ENCODE measurements at places on chromosomes 3 and 15.

GRCh38 chr3:45592830-45593707 lies 1.5 kb upstream of the LIMD1 start:
- peak; percentile 78 for DNase-seq

GRCh38 chr3:50274371-50275104 lies 4.3 kb upstream of the LSMEM2 start:
- DNase-seq: peak; percentile 45

DNA sequence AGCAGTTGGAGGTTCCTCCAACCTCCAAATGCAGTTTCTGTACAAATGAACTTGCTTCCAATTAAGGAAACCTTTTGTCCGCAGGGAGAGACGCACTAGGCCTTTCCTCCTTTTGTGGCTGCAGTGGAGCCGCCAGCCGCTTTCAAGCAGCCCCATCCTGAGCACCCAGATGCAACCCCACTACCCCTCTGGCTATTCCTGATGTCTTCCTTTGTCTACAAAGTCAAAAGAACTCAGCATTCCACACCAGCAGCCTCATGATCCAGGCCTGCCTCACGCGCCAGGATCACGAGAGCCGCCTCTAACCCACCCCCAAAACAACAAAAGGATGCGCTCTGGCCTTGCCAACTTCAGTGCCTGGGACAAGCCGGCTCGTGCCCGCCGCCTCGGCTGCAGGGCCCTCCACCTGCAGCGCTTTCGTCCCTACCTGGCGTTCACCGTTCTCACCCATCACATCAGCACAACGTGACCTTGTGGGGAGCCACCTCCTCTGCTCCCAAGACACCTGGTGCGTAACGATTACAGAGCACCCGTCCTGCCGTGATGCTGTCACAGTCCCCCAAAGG lies 48.2 kb upstream of the MUC4 start:
- DNase-seq: no peak

DNA sequence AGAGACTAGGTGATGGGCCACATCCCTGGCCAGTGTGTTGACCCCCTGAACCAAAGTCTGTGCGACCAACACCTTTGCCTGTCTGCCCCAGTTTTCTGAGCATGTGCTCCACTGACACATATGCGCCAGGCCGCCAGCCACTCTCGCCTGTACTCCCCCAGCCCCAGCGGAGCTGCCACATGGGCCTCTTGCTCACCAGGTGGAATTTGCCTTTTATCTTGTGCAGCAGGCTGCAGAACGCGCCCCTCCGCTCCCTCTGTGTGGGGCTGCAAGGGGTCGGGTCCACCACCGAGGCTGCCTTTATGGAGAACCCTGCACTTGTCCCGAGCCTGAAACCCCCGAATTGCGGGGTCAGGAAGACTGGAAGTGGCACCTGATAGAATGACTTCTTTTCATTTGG lies 405.7 kb upstream of the NPAP1 start:
- DNase-seq: no peak

GRCh38 chr3:121951291-121951919 lies 57.2 kb downstream of the SLC15A2 start:
- no peak for DNase-seq

DNA sequence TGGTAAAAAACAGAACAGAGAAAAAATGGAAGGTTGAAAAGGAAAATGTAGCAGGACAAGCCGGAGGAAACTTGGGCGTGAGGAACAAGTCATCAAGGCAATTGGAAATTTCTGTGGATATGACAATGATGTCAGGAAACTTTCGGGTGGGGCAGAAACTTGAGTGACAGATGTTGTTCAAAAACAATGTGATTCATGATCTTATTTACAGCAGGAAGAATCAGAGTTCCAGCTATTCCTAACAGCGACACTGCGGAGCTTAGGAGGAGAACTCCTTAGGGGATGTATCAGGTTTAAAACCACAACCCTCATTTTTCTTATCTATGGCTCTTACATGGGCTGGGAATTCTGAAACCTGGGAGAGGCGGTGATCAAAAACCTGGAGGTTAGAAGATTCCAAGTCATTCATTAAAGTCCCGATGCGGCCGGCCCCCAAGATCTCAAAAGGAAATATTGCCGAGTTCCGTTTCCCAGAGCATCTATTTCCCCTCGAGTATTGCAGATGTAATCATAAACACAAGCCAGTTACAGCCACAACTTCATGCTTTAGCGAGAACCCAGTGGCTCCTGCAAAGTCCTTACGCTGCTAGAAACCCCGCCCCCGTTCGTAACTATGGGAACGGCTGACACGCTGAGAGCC lies 659 bp upstream of the ARRDC4 start:
- DNase-seq: no peak

DNA sequence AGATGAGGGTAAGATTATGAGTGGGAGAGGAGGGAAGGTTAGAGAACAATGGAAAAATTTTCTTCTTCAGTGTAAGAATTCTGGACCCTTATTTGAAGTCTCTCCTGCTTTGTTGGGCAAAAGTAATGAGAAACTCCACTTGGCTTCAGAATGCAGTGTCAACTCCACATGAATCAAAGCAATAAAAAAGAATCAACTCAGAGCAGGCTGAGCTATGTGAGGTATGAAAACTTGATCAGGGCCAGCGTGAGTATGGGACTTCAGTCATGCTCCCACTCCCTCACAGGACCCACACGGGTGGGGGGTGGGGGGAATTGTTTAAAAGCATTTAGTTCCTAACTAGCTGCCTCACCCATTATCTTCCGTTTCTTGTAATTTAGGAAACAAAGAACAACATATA lies 502.2 kb downstream of the PDCD6IP start:
- DNase-seq: no peak

- DNase-seq: peak; percentile 26
Measured at GRCh38 chr3:106345353-106346027, 476.7 kb upstream of the CBLB start.

DNA sequence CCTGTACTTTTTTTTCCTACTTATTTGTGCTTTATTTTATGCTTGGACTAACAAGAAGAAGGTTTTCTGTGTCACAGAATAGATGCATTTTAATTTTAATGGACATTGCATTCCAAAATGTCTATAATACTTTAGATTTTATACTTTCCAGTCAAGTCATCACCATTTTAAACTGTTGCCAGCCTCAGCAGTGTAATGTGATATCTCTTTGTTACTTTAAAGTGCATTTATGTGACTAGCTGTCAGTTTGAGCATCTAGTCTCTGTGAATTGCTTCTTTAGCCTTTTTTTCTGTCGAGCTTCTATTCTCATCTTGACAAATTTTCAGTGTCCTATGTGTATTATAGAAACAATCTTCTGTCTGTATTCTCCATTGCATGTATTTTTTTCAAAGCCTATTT lies 511.4 kb upstream of the CBLB start:
- no peak for DNase-seq

GRCh38 chr15:31585240-31585639 lies 258.6 kb downstream of the KLF13 start:
- no peak for DNase-seq

Data from T1000 (cell line).